Effector CD4-positive, alpha-beta T cell (primary cell): ENCODE measurements at places on chromosomes 2 and 18.

DNA sequence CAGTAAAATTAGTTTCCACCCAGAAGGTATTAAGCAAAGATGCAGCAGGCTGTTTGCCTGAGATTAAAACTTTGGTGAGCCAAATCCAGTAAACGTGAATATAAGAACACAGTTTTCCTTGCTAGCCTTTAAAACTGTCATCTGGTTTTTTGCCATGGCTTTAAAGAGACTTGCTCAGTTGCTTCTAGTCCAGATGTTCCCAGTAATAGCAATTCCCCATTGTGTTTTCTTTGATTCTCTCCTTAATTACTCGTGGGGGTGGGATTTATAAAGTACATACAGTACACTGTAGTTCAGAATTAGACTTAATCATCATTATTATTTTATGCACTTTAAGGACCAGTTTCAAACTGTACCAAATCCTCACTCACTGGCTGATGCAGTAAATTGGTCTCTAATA, 303.5 kb upstream of the ZNF804A start:
- no peak for DNase-seq

- DNase-seq, result no peak
Observed at GRCh38 chr2:27461118-27461517, 18.9 kb downstream of the KRTCAP3 start.

DNA sequence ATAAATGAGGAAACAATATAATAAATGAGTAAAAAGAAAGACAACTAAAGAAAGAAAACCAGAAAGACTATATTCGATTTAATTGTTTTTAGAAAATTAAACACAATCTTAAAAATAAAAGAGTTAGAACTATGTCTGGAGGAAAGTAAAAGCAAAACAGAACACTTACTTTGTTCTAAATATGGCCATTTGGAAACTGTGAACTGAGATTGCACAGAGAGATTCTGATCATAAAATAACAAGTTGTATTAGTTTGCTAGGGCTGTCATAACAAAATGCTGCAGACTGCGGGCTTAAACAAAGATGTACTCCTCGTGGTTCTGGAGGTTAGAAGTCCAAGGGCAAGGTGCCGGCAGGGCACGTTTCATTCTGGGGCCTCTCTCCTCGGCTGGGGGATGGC, 128.1 kb upstream of the AQP4 start:
- DNase-seq, result no peak

DNA sequence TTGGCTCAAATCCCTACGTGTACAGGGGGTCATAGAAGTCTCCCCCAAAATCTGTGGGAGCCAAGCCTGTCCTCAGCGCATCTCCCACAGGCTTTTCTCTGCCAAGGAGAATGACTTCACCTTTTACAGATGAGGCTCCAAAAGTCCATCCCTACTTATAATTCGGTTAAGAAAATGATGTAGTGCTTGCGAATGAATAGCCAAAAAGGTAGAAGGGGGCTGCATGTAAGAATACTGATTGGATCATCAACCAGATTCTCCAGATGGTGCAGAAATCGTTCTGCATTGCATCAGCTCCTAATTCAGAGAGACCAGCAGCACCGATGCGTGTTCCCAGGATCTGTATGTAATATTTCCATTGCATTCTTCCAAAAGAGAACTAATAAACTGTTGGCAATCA, 91.9 kb downstream of the EPHA4 start:
- no peak for DNase-seq

DNA sequence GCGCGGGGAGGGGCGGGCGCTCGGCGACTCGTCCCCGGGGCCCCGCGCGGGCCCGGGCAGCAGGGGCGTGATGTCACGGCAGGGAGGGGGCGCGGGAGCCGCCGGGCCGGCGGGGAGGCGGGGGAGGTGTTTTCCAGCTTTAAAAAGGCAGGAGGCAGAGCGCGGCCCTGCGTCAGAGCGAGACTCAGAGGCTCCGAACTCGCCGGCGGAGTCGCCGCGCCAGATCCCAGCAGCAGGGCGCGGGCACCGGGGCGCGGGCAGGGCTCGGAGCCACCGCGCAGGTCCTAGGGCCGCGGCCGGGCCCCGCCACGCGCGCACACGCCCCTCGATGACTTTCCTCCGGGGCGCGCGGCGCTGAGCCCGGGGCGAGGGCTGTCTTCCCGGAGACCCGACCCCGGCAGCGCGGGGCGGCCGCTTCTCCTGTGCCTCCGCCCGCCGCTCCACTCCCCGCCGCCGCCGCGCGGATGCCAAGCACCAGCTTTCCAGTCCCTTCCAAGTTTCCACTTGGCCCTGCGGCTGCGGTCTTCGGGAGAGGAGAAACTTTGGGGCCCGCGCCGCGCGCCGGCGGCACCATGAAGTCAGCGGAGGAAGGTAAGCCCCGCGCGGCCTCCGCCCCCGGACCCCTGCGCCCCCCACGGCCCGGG, at the start of gene NFATC1:
TSS of gene NFATC1 (plus strand) at position 170 of the 644 bp plus-strand sequence. CDS start at position 465, 295 bp downstream.
- DNase-seq, result peak; percentile 83

DNA sequence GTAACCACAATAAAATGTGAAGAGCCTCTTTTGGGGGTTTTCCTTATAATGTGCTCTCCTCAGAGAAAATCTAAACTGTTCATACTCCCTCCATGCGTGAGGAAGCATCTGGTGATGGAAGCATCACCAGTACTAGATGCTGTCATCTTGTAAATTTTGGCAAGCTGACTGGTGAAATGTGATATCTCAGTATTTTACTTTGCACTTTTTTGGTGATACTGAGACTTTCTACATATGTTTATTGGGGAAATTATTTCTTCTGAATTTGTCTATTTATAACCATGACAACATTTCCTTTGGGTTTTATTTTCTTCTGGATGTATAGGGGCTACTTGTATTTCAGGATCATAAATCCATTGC, 95.9 kb upstream of the DLGAP1 start:
- DNase-seq, result no peak

GRCh38 chr2:102708847-102709559, 52.8 kb upstream of the TMEM182 start:
- DNase-seq, result no peak

GRCh38 chr2:216475767-216476166, 22.9 kb upstream of the RPL37A start:
- DNase-seq, result no peak
